ENCODE measurements at places on chromosomes 7 and 10.

GRCh38 chr10:31770307-31770902, 158.2 kb downstream of the ARHGAP12 start:
- peak; percentile 47 for DNase-seq

DNA sequence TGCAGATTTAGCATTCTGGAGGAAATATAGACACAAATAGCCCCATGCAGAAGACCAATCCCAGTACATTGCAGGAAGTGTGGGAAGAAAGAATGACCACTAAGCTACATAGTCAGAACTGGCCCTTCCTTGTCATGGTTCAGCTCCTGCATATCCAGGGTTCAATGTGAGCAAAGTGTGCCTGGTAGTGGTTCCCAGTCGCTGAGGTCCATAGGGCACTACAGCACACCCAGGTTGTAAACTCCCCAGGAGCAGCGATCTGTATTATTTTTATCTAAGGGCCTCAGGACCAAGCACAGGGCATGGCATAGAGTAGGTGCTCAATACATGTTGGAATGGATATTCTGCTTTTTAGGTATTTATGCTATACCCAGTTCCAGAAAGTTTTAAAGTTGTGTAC, 114.4 kb downstream of the RTKN2 start:
- no peak for DNase-seq

- DNase-seq: no peak
Measured at GRCh38 chr7:112416127-112416526, 34.1 kb upstream of the IFRD1 start.

GRCh38 chr10:22992075-22992474, 64.2 kb downstream of the ARMC3 start:
- no peak for DNase-seq

DNA sequence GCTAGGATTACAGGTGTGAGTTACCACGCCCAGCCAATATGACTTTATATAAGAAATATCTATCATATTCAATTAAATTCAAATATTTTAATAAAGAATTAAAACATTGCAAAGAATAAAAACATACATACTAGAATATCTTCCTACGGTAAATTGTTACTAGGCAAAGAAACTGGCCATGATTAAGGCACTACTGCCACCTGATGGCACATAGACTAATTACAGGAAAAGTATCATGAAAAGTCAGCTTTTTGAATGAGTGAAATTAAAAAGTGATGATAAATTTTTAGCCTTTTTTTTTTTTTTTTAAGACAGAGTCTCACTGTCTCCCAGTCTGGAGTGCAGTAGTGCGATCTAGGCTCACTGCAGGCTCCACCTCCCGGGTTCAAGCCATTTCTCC, 30.9 kb downstream of the MRPS33 start:
- no peak for DNase-seq

DNA sequence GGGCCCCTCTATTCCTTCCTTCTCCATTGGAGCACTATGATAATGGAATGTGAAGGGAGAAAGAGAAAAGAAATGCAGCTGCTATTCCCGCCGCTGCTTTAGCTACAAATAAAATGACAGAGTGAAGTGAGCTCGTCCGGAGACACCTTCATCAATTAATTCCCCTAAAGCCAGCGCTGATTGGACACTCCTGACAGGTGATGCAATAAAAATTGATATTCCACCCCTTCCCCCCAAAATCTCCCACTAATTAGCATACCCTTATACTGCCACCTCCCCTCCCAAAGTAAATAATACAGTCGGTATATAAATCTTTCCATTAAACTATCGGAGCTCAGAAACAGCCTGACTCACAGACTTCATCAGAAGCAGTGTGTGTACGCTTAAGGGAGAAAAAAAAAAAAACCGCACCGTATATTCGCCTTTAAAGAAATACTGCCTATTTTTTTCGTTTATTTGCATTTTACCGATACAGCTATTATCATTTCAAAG, 7.3 kb downstream of the SKIDA1 start:
- no peak for DNase-seq

DNA sequence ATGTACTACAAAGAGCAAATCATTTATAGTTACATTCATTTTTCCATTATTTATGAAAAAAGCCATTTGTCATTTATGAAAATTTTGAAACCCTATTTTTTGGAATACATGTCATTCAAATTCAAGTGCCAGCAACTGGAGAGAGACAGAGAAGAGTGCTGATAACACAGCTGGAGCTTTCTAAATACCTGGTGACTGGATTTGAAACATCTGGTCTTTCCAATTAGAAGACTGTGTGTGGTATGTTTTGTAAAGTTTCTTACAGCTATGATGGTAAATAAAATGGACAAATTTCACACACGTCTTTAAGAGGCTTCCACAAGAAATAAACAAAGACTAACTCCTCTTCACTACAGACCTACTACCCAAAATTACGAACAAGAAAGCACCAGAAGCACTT, 56.8 kb downstream of the CHCHD3 start:
- DNase-seq: no peak
